ENCODE measurements at places on chromosomes 13 and 19.

GRCh38 chr13:30810261-30810701, 74.9 kb downstream of the ALOX5AP start:
- DNase-seq: no peak

DNA sequence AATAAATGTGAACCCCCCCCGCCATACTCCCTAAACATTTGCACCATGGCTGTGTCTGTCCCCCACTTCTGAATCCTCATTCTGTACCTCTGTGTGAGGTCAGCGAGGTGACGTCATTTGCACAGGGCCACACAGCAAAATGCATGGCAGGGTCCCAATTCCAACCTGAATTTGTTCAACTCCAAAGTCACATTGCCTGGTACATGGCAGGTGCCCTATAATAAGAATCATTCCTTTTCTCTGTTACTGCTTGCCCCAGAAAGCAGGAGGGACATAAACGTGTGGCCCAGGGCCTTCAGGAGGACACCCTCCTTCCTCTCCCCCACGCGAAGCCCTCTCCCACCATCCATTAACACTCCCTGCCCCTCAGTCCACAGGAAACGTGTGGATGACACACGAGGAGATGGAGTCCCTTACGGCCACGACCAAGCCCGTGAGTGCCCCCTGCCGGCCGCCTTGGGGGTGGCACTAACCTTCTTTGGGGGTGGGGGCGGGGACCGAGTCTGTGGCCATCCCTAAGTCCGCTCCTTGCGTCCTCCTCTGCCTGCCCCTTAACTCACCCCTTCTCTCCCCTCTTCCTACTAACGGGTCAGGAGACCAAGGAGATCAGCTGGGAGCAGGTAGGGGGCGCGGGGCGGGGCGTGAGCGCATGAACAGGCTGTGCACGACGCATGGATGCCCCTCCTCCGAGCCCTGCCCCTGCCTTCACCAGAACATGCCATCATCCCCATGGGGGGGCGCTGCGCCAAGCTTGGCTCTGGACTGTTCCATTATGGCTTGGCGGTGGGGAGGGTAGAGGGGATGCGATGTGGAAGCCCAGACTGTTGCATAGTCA, 9.4 kb downstream of the HRC start:
- peak; percentile 78 for DNase-seq

DNA sequence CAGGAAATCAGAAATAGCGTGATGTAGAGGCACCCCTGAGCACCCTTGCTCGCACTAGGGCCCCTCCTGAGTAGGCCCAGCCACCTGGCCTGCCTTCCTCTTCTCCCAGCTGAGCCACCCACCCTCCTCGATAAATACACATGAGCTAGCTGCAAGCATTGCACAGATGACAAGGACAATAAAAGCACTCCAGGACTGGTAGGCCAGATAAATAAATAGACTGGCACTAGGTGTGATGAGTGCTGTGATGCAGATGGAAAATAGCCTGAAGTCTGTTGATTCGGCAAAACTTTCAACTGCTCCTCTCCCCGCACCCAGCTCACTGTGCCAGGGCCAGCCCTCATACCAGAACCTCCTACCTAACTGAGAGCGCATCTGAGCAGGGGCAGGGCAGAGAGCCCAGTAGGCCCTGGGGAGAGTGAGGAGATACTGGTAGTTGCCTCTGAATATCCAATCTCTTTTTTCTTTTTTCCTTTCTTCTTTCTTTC, 54.5 kb upstream of the GPI start:
- no peak for DNase-seq

DNA sequence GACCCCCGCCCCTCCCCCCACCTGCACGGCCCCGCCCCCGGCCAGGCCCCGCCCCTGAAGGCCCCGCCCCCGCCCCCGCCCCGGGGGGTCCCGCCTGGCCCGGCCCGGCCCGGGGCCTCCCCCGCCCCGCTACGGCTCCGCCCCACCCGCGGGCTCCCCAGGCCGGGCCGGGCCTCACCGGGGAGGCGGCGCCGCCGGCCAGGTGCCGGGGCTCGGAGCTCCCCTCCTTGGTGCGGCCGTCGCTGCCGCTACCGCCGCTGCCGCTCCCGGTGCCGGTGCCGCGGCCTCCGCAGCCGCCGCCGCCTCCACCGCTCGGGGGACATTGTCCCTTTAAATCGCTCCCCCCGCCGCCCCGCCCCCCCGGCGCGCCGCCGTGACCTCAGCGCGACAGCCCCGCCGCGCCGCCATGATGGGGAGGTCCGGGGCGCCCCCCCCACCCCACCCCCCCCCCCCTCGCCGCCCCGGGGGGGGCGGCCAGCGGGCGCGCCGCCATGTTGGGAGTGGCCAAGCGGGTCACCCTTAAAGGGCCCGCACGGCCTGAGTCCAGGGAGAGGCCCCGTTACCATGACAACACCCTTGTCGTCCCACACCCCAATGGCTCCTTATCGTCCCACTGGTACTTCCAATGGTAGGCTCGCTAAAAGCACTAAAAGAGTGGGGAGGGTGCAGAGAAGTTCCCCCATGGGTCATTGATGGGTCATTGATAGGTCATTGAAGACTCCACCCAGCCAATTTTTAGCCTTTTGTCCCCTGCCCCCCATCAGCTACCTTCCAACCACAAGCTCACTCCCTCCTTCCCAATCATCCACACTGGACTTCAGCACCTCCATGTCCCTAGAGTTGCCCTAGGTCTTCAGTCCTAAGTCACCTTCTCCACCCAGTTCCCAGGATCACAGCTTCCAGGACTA, at the start of gene WIZ:
TSS of gene WIZ (minus strand) at position 337 of the 908 bp plus-strand sequence. CDS start 1,649 bp downstream, outside the sequence.
- peak; percentile 86 for DNase-seq
